ENCODE measurements at places on chromosomes 4 and X.

DNA sequence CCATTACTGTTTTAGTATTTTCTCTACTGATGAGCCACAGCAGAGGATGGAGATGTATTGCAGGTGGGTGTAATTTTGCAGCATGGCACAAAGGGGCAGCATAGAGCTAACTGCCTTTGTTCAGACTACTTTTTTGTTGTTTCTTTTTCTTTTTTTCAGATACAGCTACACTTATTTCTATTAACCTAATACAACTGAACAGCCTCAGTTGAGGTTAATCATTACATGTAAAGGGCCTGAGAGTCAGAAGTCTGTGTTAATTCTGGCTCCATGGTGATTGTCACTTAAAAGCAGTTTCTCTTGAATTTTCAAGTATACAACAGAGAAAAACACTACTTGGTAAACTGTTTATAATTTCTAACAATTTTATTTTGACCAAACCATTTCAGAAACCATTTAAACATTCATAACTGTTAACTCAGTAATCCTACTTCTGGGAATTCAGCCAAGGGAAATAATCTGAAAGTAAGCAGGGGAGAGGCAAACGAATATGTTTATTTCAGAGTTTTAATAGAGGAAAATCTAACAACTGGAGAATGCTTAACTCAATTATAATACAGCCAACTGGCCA, 13.9 kb upstream of the PPEF2 start:
- DNase-seq: no peak

DNA sequence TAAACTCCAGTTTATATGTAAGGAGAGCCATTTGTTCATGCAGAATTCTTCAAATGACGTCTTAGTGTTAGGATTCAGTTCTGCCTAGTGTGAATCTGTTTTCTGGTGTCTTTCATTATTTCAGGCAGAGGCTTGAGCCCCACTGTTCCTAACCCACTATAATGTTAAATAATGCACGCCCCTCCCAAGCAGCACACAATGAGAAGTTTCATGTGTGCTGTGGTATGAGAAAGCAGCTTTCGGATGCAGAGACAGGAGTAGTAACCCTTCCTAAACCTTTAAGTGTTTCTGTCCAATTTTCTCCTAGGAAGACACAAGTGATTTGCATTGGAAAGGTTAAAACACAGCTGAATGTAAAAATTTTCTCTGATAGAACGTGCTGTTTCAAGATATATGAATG, 54.5 kb downstream of the TRIM2 start:
- DNase-seq: no peak

GRCh38 chr4:129378364-129378763, 282.4 kb downstream of the C4orf33 start:
- DNase-seq: no peak

DNA sequence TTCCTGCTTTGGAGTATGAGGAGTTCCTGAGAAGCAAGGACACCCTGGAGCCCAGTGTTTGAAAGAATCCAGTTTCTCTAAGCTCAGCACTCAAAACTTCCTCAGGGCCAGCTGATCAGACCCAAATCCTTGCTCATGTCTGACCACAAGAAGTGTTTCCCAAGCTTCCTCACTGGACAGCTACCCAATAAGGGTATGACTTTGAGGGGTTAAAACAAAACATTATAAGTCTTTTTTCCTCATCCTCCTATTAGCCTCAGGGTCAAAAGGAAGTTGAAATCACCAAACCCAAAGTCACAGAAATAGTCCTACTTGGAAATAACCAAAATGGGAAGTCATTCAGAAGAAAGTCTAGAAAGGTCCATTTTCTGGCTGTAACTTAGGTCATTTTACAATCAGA, 13.7 kb downstream of the ZBTB33 start:
- DNase-seq: no peak

GRCh38 chr4:74062953-74063352, 24.5 kb upstream of the CXCL3 start:
- DNase-seq: no peak

DNA sequence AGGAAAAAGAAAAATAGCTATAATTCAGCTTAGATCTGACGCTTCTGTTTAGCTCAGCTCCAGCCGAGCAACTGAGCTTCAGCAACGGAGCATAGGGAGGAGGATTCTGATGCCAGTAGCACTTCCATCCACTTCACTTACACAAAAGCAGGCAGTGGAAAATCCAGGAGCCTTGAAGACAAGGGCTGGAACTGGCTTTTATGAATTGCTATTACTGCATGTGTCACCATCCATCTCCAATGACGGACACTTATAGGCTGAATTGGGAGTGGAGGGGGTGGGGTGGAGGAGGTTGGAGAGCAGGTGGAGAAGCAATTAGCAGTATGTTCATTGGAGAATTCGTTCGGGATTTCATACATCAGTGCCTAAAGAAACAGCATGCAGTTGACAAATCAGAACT, 15.6 kb downstream of the ENOX2 start:
- no peak for DNase-seq

DNA sequence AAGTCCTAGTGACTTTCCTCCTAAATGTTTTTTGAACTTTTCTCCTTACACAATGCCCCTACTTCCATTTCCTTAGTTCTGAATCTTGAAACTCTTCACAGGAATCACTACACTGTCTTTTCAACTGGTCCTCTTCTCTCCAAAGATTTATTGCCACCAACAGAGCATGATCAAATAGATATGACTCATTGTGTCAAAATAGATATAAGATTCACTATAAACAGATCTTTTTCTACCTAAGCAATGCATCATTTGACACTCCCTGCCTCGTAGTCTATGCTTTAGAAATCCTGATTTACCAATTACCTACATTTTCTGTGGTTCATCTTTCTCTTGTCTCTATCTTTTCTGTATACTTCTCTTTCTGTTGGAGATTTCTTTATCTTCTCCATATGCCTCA, 789.6 kb upstream of the SLIT2 start:
- no peak for DNase-seq

DNA sequence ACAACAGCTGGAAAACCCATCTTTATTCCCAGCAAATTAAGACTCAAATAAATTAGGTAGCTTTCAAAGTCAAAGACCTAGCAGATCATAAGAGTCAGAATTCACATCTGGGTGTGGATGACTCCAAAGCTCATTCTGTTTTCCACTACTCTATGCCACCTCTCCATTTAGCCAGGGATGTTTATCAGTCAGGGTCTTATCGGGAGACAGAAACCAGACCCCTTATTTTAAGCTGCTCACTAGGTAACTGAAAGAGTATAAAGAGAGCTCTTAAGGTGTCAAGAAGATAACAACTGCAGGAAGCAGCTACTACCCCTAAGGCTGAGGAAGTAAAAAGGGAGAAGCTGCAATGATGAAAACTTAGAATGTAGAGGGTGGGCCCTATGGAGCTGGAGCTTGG, 333.7 kb upstream of the KLF3 start:
- DNase-seq: no peak

GRCh38 chrX:112851161-112851779, 10.6 kb upstream of the AMOT start:
- DNase-seq: no peak

GRCh38 chr4:127047930-127048329, 584.8 kb upstream of the INTU start:
- no peak for DNase-seq

DNA sequence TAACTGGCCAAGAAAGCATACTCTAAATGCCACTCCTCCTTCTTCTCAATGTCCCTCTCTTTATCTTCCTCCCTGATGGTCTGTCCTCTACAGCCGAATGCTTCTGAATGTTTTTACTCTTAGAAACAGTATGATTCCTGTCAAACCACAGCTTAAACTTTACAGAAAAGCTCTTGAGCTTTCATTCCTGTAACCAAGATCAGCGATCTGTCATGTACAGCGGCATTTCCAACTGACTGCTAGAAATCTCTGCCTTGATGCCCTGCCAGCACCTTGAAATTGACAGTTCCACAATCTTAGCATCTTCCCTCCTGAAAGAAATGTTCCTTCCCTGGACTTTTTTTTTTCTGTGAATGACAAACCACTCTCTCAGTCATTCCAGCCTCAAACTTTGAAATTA, 11.5 kb upstream of the GATB start:
- DNase-seq: no peak

GRCh38 chr4:8002525-8003309, 63.1 kb upstream of the AFAP1 start:
- no peak for DNase-seq

- DNase-seq: no peak
Observed at GRCh38 chr4:8267077-8267476, 2.5 kb upstream of the HTRA3 start.

DNA sequence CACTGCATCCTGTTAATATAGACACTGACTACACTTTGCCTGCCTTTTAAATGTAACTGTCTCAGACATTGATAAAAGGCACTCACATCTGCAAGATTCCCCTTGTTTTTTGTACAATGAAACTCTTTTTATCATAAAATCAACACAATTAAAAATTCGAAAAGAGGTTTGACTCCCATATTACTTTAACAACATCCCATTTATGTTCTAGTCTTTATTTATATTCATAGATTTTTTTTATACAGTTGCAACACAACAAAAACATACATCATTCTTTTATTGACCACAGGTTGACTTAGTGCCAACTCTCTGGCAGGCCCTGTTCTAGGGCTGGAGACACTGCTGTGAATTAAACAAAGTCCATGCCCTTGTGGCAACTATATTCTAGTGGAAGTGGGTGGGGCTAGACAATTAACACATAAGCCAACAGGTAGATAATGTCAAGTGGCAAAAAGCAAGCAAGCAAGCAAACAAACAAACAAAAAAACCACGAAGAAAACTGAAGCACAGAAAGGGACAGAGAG, 36.8 kb downstream of the ANK2 start:
- no peak for DNase-seq

GRCh38 chrX:110665223-110666002, 130.2 kb downstream of the CHRDL1 start:
- no peak for DNase-seq

DNA sequence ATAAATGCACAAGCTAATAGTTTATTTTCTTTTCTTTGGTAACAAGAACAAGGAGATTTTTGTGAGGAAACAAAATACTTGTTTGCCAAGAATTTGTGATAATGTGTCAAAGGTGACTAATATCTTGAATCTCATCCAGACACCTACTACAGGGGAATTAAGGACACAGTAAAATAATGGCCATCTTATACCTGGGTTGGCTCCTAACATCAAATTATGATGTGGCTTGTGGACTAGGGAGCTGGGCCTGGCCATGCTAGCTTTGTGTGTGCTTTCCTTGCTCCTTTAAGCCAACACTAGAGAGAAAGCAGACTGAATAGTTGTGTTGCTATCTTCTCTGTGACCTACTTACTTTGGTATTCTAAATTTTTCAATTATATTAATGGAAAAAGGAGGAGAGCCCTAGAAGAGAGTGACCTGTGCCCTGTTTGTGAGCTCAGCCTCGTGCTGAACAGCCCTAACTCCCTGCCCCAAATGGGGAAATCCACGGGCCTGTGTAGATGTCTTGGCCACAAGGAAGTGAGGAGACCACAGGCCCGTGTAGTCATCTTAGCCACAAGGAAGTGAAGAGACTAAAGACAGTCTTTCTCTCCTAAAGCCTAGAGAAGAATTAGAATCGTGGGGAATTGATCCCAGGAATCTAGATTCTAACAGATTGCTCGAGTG, 23.3 kb downstream of the ARHGAP24 start:
- no peak for DNase-seq

DNA sequence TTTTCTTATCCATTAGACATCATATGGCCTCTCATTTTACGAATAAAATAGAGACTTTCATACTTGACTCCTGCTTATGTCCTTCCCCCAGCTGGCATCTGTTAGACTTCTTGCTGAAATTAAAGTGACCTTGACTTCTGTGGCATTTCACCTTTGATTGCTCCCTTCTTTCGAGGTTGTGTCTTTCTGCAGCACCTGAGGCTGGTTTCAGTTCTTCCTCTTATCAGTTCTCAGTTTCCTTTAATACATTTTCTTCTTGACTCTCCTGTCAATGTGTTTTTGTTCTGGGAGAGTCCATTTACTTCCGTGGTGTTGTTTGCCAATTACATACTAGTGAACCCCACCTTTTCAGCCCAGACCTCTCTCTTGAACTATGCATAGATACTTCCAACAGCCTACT, 81.6 kb downstream of the RBPJ start:
- no peak for DNase-seq

GRCh38 chrX:68763481-68763880, 65.3 kb upstream of the EFNB1 start:
- DNase-seq: no peak

GRCh38 chr4:147428583-147428982, 52.3 kb upstream of the EDNRA start:
- no peak for DNase-seq

All from NCI-H2081 treated with DMSO at 0.1 percent for 48 hours (cell line).